ENCODE measurements at places on chromosomes 4 and X. TPM values are rescaled to one million over a fixed set of nuclear protein-coding genes. Genes with fewer than 3 reads are reported as not detected.

GRCh38 chr4:110627977-110628662 is 5.2 kb upstream of the PITX2 start:
- H3K4me1 ChIP-seq, result peaks cover 28% of the 10 kb centered on the region
- H3K27me3 ChIP-seq, result peaks cover 64% of the 10 kb centered on the region
- H3K27ac ChIP-seq, result no peak overlapping the region
- peaks cover 5% of the 10 kb centered on the region for H3K36me3 ChIP-seq
- DNase-seq, result no peak
- peak overlapping the region; percentile 66 for H3K4me3 ChIP-seq

GRCh38 chr4:112523764-112524505 is 8.0 kb upstream of the NEUROG2 start:
- no peak overlapping the region for H3K27ac ChIP-seq
- H3K36me3 ChIP-seq, result peaks cover 19% of the 10 kb centered on the region
- H3K4me3 ChIP-seq, result peak overlapping the region; percentile 87
- H3K4me1 ChIP-seq, result peaks cover 39% of the 10 kb centered on the region
- DNase-seq, result peak; percentile 78

Gene DGKK
- not detected for total RNA-seq

- H3K27ac ChIP-seq, result peak overlapping the region; percentile 48
- no peaks in the 10 kb centered on the region for H3K36me3 ChIP-seq
- no peaks in the 10 kb centered on the region for H3K27me3 ChIP-seq
- no peak overlapping the region for H3K4me3 ChIP-seq
- peaks cover 94% of the 10 kb centered on the region for H3K4me1 ChIP-seq
- no peak for DNase-seq
Measured at GRCh38 chr4:26912069-26912468, 51.4 kb downstream of the STIM2 start.

Gene CPLX1
- 0.29 TPM for total RNA-seq

Gene TMPRSS11D
- not detected for total RNA-seq

GRCh38 chr4:15037923-15038541 is 35.8 kb downstream of the CPEB2 start:
- no peaks in the 10 kb centered on the region for H3K36me3 ChIP-seq
- peaks cover 5% of the 10 kb centered on the region for H3K4me1 ChIP-seq
- no peak overlapping the region for H3K27ac ChIP-seq

- peak overlapping the region; percentile 79 for H3K4me3 ChIP-seq
- H3K27ac ChIP-seq, result no peak overlapping the region
- no peak for DNase-seq
- peaks cover 50% of the 10 kb centered on the region for H3K27me3 ChIP-seq
Measured at GRCh38 chrX:53319614-53320542, 38.5 kb upstream of the IQSEC2 start.

- no peak overlapping the region for H3K27ac ChIP-seq
- peaks cover 14% of the 10 kb centered on the region for H3K27me3 ChIP-seq
- H3K4me1 ChIP-seq, result peaks cover 4% of the 10 kb centered on the region
Measured at GRCh38 chr4:833156-833555, 7.2 kb upstream of the CPLX1 start.

All from naive thymus-derived CD8-positive, alpha-beta T cell (primary cell).